A172 (cell line): ENCODE measurements at places on chromosomes 4 and X.

DNA sequence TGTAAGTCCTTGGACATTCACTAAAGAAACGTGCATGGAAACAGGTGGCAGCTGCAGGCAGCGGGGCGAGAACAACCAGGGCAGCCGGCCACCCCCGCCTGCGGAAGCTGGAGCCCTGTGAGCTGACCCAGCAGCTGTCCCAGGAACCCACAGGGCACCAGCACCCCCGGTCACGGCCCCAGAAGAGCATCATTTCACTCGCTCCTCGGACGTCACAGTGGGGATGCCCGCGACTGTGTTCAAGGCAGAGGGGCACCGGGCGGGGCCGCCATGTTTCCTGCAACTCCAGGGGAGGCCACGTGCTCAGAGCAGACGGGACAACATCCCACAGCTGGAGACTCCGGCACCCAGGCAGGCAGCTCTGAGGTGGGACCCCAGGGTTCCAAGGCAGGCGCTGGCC lies 45.0 kb upstream of the CPLX1 start:
- no peak for DNase-seq

DNA sequence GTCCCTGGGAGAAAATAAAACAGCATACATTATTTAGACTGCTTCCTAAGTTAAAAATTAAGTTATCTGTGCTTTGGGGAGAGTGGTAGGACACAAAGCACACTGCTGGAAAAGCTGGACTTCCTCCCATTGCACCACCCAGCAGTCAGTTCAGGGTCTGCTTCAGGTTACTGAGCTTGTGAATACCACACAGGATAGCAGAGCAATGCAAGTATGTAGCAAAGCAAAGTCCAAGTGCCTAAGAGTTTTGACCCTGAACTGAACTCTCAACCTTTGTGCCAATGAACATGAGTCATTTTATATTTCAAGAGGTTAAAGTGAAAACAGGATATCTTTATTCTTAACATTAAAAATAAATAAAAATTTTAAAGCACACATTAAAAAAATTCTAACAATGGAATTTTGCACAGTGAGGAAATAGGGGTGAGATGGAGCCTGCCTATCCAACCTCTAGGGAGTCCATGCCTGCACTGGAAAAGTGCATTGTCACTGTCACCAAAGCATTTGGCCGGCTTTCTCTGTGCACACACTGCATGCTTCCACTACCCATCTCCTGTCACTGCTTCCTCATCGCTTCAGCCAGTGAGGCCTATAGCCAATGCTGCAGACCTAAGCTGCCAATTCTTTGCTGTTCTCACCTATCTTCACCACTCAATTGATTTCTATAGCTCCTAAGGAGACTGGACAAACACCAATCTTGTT lies 50.9 kb downstream of the ABCG2 start:
- DNase-seq: peak; percentile 4

GRCh38 chrX:1609762-1610161 lies 5.1 kb upstream of the ASMT start:
- no peak for DNase-seq

DNA sequence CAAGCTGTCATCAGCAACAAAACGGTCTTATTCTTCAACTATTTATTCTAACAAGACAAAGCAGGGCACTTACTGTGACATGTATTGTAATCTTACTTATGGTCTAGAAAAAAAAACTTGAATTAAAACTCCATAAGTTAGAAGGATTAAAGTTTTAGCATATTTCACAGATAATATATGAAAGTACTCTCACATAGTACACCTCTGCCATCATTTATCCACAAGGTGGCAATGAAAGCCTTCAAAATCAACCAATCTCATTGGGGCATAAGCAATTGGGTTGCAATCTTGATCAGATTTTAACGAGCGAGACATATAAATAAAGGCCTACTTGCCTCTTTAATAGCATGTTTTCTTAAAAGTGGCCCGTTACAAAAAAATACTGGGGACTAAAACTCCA lies 1382.9 kb downstream of the FAM133A start:
- peak; percentile 4 for DNase-seq

DNA sequence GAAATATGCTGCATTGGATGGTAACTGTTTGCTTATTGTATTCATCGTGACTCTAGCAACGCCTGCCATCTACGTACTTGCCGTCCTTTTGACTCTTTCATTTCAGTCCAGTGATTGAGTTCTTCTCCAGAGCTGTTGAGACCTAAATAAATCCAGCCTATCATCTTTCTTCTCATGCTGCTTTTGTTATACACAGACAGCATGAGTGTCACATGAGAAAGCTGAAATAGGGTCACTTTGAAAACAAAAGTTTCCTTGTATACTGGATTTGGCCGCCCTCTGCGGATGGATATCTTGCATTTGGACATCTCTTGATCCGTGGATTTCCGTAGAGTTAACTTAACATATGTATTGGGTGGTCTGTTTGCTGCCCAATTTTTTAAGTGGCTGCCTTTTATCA lies 67.2 kb downstream of the TMPRSS11F start:
- DNase-seq: no peak
